Neural crest cell (in vitro differentiated cells): ENCODE measurements at places on chromosomes 1 and 21. TPM values are rescaled to one million over a fixed set of nuclear protein-coding genes. Genes with fewer than 3 reads are reported as not detected.

Gene FYB2
- not detected in 2 replicates for total RNA-seq

Gene LDLRAD1
- total RNA-seq: not detected in 2 replicates

Gene COL6A2
- 17.8 and 18.5 TPM in 2 replicates for total RNA-seq

Gene CD1E
- total RNA-seq: not detected in 2 replicates

Gene DENND2C
- total RNA-seq: 0.79 and 0.82 TPM in 2 replicates

Gene C8B
- not detected in 2 replicates for total RNA-seq

GRCh38 chr21:42970946-42971653, 3.3 kb upstream of the PKNOX1 start:
- DNase-seq: no peak
- peaks cover 2% of the 10 kb centered on the region for H3K36me3 ChIP-seq
- no peaks in the 10 kb centered on the region for H3K27me3 ChIP-seq
- no peak overlapping the region for H3K27ac ChIP-seq
- H3K4me1 ChIP-seq: peaks cover 5% of the 10 kb centered on the region

GRCh38 chr21:46215436-46216131, 13.0 kb downstream of the LSS start:
- no peaks in the 10 kb centered on the region for H3K27me3 ChIP-seq
- peaks cover 3% of the 10 kb centered on the region for H3K36me3 ChIP-seq
- no peak for DNase-seq
- H3K27ac ChIP-seq: no peak overlapping the region
- no peaks in the 10 kb centered on the region for H3K4me1 ChIP-seq
- H3K4me3 ChIP-seq: no peak overlapping the region

DNA sequence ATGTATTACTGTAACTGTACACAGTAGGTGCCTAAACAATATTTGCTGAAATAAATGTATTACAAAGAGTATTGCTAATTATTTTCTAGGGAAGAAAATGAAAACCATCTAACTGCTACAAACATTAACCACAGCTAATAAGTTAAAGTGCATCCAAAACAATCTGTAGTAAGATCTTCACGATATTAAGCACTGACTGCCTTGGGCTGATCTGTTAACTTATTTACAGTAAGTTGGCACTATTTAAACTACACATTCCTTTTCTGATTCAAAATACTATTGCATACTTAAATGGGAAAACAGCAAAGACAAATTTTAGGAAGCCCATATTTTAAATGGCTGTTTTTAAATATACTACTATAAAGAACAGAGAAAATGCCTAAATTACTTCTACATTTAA, 4.5 kb downstream of the EYA3 start:
- H3K27ac ChIP-seq: no peak overlapping the region
- no peak overlapping the region for H3K4me3 ChIP-seq
- no peak for DNase-seq
- peaks cover 11% of the 10 kb centered on the region for H3K4me1 ChIP-seq
- no peaks in the 10 kb centered on the region for H3K36me3 ChIP-seq

DNA sequence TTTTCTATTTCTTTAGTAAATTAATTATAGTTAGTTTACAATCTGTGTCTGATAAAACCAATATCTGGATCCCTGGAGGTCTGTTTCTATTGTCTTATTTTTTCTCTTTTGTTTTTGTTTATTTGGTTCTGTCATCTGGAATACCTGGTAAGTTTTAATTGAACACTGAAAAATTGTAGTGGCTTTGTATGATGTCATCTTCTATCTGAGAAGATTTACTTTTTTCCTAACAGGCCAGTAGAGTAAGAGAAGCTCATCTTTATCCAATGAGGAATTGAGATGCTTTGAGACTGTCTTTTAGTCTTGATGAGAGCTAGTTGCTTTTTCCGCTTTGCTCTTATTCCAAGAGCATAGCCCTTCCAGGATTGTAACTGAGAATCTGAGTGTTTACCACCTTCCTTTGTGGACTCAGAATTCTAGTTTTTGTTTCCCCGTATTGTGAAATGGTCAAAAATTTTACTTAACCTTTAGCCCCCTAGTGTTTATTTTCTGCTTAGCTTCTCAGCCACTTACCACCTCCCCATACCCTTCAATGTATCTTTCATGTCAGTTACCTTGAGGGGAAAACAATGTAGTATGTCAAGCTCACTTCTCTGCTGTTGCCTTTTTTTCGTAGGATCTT, 25.0 kb downstream of the PTGFRN start:
- H3K36me3 ChIP-seq: peaks cover 10% of the 10 kb centered on the region
- no peaks in the 10 kb centered on the region for H3K27me3 ChIP-seq
- peaks cover 14% of the 10 kb centered on the region for H3K4me1 ChIP-seq
- no peak overlapping the region for H3K27ac ChIP-seq
- H3K4me3 ChIP-seq: no peak overlapping the region

- H3K4me3 ChIP-seq: no peak overlapping the region
- no peaks in the 10 kb centered on the region for H3K36me3 ChIP-seq
- peaks cover 5% of the 10 kb centered on the region for H3K4me1 ChIP-seq
- no peaks in the 10 kb centered on the region for H3K27me3 ChIP-seq
- no peak for DNase-seq
Measured at GRCh38 chr21:38468989-38469388, 29.3 kb downstream of the ERG start.

GRCh38 chr21:45997495-45998275, 16.1 kb downstream of the COL6A1 start:
- no peak overlapping the region for H3K4me3 ChIP-seq
- no peak for DNase-seq
- no peak overlapping the region for H3K27ac ChIP-seq
- no peaks in the 10 kb centered on the region for H3K27me3 ChIP-seq
- no peaks in the 10 kb centered on the region for H3K4me1 ChIP-seq

- H3K27me3 ChIP-seq: no peaks in the 10 kb centered on the region
- no peak for DNase-seq
- H3K4me1 ChIP-seq: peaks cover 8% of the 10 kb centered on the region
- H3K36me3 ChIP-seq: no peaks in the 10 kb centered on the region
Measured at GRCh38 chr1:34982820-34983376, 2.2 kb downstream of the TMEM35B start.

- DNase-seq: no peak
- no peaks in the 10 kb centered on the region for H3K4me1 ChIP-seq
- H3K36me3 ChIP-seq: peaks cover under 1% of the 10 kb centered on the region
- H3K4me3 ChIP-seq: no peak overlapping the region
- no peaks in the 10 kb centered on the region for H3K27me3 ChIP-seq
- no peak overlapping the region for H3K27ac ChIP-seq
Measured at GRCh38 chr1:215188302-215188950, 105.9 kb downstream of the KCNK2 start.

GRCh38 chr1:121518726-121519041, 333.9 kb downstream of the SRGAP2C start:
- peak overlapping the region; percentile 78 for H3K27ac ChIP-seq
- no peaks in the 10 kb centered on the region for H3K27me3 ChIP-seq
- H3K4me1 ChIP-seq: peaks cover 29% of the 10 kb centered on the region
- H3K36me3 ChIP-seq: no peaks in the 10 kb centered on the region

DNA sequence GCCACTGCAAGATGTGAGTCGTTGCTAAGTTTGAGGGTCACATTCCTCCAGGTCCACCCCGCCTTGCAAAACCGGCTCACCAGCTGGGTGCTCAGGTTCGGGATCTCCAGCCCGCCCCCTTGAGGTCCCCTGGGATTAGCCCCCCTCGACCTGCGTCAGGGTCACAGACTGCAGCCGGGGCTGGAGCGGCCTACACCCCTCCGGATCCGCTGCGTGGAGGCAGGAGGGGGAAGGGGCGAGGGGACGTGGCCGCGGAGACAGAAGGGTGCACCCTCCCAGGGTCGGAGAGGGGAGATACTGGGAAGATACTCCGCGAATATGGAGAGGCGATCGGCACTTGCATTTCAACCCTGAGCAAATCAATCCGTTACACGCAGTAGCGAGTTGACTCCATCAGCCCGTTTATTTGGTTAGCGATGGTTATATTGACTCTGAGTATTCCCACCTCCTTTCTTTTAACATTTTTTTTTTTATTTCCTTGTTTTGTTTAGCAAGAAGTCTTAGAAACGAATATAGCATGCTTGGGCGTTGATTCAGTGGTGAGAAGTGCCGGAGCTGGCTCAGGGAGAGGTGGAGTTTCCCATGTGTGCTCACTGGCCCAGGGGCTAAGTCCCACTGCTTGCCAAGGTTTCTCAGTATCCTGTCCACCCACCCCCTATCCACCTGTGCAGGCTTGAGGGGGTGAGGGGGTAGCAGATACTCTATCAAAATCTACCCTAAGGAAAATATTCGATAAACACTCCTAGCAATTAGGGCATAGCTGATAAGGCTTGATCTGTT, 997 bp downstream of the IFNAR2 start:
- no peak overlapping the region for H3K27ac ChIP-seq
- peaks cover 8% of the 10 kb centered on the region for H3K27me3 ChIP-seq
- peaks cover 41% of the 10 kb centered on the region for H3K4me1 ChIP-seq
- no peaks in the 10 kb centered on the region for H3K36me3 ChIP-seq
- peak; percentile 29 for DNase-seq

GRCh38 chr1:58994664-58995063, 210.8 kb upstream of the JUN start:
- H3K27me3 ChIP-seq: no peaks in the 10 kb centered on the region
- H3K36me3 ChIP-seq: no peaks in the 10 kb centered on the region
- peaks cover 13% of the 10 kb centered on the region for H3K4me1 ChIP-seq
- no peak for DNase-seq
- H3K4me3 ChIP-seq: no peak overlapping the region
- H3K27ac ChIP-seq: no peak overlapping the region

GRCh38 chr1:230326971-230327891, 98.9 kb downstream of the PGBD5 start:
- no peak for DNase-seq
- no peak overlapping the region for H3K27ac ChIP-seq
- H3K36me3 ChIP-seq: peaks cover 5% of the 10 kb centered on the region

DNA sequence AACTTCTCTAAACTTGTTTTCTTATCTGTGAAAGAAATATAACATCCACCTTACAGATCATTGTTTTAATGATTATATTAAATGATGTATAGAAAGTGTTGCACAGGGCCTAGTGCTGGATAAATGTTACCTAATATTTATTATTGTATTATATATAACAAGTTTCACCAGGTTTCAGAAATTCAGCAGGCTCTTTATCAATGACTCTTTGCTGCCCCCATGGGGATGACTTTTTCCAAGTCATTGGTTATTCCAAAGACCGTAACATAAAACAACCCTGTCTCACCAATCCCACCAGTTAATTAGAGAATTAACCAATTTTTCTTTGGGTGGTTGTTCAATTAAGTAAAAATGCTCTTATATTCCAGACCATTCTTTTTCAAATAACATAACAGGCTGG, 7.3 kb upstream of the DEDD start:
- no peaks in the 10 kb centered on the region for H3K4me1 ChIP-seq
- H3K36me3 ChIP-seq: peaks cover 2% of the 10 kb centered on the region
- H3K4me3 ChIP-seq: no peak overlapping the region
- H3K27ac ChIP-seq: no peak overlapping the region
- H3K27me3 ChIP-seq: no peaks in the 10 kb centered on the region

- no peak for DNase-seq
- peaks cover 39% of the 10 kb centered on the region for H3K4me1 ChIP-seq
- H3K27ac ChIP-seq: no peak overlapping the region
- H3K4me3 ChIP-seq: no peak overlapping the region
- no peaks in the 10 kb centered on the region for H3K27me3 ChIP-seq
Measured at GRCh38 chr1:182147136-182147820, 85.8 kb upstream of the ZNF648 start.

DNA sequence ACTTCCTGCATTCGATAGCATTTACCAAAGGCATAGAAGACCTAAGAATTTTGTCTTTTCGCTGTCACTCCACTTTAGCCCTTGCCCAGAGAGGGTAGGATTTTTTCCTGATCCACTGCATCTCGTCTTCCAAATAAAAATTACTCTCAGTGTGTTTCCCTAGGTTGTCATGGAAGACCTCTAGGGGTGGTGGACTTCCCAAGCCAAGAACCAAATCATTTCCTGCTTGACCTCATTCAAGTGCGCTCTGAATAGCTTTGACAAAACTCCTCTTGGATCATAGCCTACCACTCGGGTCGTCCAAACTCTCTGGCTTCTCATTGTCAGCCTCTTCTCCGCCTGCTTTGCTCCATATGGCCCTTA, 431 bp upstream of the C1orf52 start:
- H3K27ac ChIP-seq: peak overlapping the region; percentile 2
- H3K27me3 ChIP-seq: no peaks in the 10 kb centered on the region
- DNase-seq: no peak

GRCh38 chr21:36910581-36911307, 55.7 kb downstream of the HLCS start:
- H3K4me3 ChIP-seq: no peak overlapping the region
- no peaks in the 10 kb centered on the region for H3K27me3 ChIP-seq
- H3K36me3 ChIP-seq: no peaks in the 10 kb centered on the region
- DNase-seq: no peak

- peaks cover 61% of the 10 kb centered on the region for H3K4me1 ChIP-seq
- no peaks in the 10 kb centered on the region for H3K27me3 ChIP-seq
- peak overlapping the region; percentile 94 for H3K4me3 ChIP-seq
- H3K27ac ChIP-seq: no peak overlapping the region
- H3K36me3 ChIP-seq: no peaks in the 10 kb centered on the region
- DNase-seq: peak; percentile 49
Measured at GRCh38 chr1:156499842-156500542, 583 bp downstream of the MEF2D start.
